ENCODE measurements at places on chromosomes 4 and X.

- DNase-seq, result no peak
Measured at GRCh38 chr4:31461421-31461820, 741.3 kb downstream of the PCDH7 start.

- no peak for DNase-seq
Measured at GRCh38 chrX:40470830-40471429, 109.8 kb upstream of the ATP6AP2 start.

- no peak for DNase-seq
Measured at GRCh38 chr4:151661873-151662272, 98.9 kb downstream of the GATB start.

GRCh38 chr4:163108614-163109013, 58.1 kb downstream of the NAF1 start:
- no peak for DNase-seq

DNA sequence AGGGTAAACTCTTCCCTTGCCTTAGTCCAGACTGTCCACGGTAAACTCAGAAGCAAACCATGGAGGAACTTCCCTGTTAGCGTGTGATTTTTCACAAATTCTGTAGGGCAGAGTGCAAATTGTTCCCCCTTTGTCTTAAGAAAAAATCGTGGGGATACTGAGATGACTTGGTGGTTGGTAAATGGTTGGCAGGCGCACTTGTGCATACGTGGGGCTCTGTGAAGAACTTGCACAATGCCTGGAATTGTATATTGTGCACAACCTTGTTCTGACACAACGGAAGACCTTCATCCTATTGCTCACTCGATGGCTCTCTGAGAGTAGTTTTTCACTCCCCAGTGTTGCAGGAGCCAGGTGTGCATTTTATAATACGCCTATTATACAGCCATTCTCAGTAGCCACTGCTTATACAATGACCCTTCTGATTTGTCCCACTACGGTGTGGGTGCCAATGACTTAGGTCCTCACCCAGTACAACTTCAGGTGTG, 150.0 kb downstream of the SPRY1 start:
- DNase-seq, result no peak

DNA sequence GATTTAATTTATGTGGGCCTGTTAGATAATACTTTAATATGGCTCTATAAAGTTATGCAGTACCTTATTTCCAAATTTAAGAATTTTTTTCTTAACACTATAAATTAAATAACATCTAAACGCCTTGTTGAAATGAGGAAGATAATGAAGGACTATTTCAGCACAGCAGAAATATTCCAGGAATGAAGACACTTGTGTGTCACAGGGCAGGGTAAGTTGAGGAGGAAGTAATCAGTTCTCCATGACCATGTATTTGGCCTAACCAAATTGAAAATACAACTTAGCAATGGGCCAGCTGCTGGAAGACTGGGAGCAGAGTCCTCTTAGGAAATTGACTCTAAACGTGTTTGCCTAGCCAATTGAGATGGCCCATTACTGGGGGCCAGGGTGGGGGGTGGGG, 16.9 kb downstream of the CXCL3 start:
- DNase-seq, result no peak

DNA sequence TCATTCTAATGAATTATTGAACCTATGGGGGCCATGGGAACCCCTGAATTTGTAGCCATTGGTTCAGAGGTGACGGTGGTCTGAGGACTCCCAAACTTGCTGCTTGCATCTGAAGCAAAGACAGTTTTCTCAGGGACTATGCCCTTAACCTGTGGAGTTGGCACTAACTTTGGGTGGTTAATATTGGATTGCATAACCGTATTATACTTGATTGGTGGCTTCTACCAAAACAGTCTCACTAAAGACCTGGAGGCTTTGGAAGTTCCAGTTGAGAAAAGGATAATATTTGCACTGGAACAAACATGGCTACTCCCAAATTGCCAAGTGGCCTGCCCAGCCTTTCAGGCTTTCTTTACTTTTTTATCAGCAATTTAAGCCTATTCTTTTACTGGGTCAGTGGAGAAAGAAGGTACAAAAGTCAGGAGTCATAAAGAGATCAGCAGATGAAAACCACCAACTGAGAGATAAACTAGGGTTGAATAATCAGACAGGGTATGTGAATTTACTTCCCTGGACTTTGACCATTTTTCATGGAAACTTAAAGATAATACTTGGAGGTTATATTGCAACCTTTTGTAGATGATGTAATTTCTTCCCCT, 7.9 kb upstream of the KLHL8 start:
- no peak for DNase-seq

DNA sequence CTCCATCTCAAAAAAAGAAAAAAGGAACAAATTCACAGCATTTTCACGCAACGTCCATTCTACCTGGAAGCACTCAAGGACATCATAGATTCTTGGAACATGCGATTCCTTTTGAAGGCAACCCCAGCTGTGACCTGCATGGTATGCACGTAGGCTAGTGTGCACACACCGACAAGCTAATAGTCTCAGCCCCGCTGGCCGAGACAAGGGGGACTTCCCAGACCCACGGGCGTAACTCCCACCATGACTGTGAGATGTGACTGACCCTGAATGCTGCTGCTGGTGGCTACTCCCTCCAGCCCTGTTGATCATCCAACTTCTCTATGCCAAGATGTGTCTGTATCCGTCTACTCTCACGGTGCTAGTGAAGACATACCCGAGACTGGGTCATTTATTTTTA, 78.3 kb downstream of the CRLF2 start:
- no peak for DNase-seq

GRCh38 chr4:56727150-56727549, 46.1 kb upstream of the HOPX start:
- DNase-seq, result no peak

DNA sequence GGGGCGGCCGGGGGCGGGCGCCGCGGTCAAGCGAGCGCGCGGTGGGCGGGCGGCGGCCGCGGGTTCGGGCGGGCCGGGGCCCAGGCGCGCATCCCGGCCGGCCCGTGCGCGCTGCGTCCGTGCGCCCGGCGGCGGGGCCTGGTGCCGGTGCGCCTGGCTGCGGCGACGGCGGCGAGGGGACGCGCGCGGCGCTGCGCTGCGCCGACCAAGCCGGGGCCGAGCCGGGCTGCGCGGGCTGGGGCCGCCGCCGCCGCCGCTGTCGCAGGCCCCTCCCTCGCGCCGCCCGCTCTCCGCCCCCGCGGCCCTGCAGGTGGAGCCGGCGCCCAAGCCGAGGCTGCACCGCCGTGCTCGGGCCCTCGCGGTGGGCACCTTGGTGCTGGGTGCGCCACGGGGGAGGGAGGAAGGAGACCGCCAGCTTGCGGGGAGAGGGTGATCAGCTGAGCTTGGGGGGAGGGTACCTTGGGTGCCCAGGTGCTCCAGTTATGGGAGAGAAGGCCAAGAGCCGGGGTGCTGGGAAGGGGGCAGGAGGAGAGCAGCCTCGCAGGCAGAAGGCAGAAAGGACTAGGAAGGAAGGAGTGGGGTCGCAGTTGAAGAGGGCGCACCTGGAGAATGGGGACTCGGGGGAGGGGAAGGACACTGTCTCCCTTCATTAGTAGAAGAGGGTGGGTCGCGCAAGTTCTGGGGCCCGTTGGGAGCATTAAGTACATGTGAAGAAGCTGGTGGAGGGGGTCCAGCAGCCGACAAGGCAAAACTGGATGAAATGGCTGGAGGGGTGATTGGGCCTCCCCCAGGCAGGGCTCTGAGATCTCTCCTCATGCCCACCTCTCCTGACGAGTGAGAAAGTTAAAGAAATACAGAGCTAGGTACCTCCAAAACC, at the start of gene PPP2R2C:
TSS of gene PPP2R2C (minus strand) at position 228 of the 877 bp plus-strand sequence. CDS start 385 bp downstream, outside the sequence.
- no peak for DNase-seq

GRCh38 chr4:8938623-8939022, 67.0 kb upstream of the HMX1 start:
- DNase-seq, result no peak

GRCh38 chr4:74549936-74550335, 105.0 kb downstream of the AREG start:
- no peak for DNase-seq

- no peak for DNase-seq
Measured at GRCh38 chr4:6199422-6199921, 877 bp downstream of the JAKMIP1 start.

- DNase-seq, result no peak
Measured at GRCh38 chrX:7711167-7711566, 131.8 kb upstream of the VCX start.

All from stimulated activated CD8-positive, alpha-beta memory T cell treated with anti-CD3 and anti-CD28 coated beads, Interleukin-4, amount 100 ng/mL, for 1 hour (primary cell).